NB4 (cell line): ENCODE measurements at places on chromosomes 6 and 20.

GRCh38 chr6:33978412-33979150, 167.3 kb downstream of the GRM4 start:
- DNase-seq = no peak

GRCh38 chr6:15773806-15774410, 111.1 kb upstream of the DTNBP1 start:
- peak; percentile 16 for DNase-seq

- DNase-seq = no peak
Observed at GRCh38 chr20:36342331-36343120, 36.4 kb downstream of the DLGAP4 start.

- no peak for DNase-seq
Observed at GRCh38 chr6:56484669-56485068, 158.0 kb downstream of the DST start.

- no peak for DNase-seq
Observed at GRCh38 chr6:166752097-166752496, 125.0 kb upstream of the RPS6KA2 start.

GRCh38 chr6:15672291-15672690, 9.5 kb upstream of the DTNBP1 start:
- peak; percentile 83 for DNase-seq

- DNase-seq = no peak
Observed at GRCh38 chr6:142412658-142413057, 110.9 kb downstream of the ADGRG6 start.

DNA sequence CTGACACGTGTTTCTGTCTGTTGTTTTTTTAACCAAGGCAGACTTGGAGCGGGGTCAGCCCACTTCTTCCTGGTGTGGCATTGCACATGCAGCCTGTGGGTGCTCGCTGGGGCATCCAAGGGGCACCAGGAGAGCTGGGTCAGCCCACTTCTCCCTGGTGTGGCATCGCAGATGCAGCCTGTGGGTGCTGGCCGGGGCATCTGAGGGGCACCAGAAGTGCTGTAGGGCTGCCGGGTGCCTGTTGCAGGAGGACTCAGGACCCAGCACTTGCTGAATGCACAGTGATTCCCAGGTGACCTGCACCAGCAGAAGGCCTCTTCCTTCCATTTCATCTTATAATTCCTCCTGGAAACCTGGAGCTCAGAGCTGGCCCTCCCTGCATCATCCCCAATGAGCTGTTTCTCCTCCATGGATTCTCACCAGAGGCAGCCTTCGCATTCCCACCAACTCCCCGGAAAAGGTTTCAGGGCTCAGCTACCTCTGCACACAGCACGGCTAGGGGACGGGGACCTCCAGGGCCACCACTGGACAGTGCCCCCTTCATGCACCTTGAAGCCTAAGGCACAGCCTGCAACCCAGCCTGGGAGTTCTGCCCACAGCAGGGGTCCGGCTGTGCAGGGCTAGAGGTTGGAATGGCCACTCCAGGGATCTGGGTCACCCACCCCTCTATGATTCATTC, 218.8 kb downstream of the TAF4 start:
- DNase-seq = no peak

DNA sequence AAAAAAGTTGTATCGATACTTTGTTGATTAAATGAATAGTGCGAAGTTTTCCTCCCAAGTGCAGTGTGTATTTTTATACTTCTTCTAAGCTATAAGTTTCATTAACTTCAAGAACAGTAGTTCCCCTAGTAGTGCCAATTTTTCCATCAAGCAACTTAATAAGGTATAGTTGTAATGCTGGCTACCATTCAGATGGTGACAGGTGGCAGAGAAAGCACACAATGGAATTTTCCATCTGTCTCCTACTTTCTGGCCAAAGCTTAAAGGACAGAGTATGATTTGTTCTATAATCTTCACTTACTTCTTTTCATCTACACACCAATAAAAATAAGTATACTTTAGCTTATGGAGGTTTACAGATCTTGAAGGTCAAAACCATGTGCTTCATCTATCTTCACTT, 431.1 kb downstream of the NKAIN2 start:
- DNase-seq = no peak

DNA sequence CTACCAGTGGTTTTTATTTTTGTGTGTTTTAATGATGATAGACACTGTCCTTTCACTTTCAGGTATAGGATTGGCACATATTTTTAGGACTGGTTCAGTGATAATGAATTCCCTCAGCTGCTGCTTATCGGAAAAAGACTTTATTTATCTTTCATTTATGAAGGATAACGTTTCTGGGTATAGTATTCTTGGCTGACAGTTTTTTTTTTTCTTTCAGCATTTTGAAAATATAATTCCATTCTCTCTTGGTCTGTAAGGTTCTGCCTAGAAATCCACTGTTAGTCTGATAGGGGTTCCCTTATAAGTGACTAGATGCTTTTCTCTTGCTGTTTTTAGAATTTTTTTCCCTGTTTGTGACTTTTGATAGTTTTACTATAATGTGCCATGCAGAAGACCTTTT, 313.1 kb downstream of the TENT5A start:
- DNase-seq = no peak

- DNase-seq = no peak
Observed at GRCh38 chr20:42894483-42894882, 295.2 kb downstream of the PTPRT start.

- no peak for DNase-seq
Observed at GRCh38 chr6:41013466-41014153, 25.4 kb downstream of the UNC5CL start.

GRCh38 chr20:766906-767305, 1.4 kb downstream of the SLC52A3 start:
- no peak for DNase-seq

DNA sequence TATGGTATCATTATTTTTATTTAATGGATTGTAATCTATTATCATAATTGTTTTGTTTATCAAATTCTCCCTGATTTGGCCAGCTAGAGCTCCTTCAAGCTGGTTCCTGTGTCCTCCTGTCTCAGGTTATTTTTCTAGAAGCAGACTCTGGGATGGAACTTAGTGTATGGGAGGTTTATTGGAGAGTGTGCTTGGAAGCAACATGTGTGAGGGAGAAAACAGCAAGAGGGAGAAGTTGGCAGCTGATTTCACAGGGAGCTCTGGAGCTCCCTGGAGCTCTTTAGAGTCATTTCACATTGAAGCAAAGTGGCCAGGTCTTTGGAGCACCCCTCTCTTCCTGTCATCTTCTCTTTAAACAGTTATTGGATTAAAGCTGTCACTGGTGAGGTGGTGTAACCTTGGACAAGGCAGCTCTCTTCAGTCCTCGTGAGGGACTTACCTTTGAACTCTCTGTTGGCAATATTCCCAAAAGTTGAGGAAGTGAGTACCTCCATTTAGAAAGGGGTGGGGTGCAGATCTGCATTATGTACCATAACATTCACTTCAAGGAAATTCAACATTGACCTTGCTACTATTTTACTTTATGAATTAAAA, 103.6 kb downstream of the PHF3 start:
- no peak for DNase-seq

DNA sequence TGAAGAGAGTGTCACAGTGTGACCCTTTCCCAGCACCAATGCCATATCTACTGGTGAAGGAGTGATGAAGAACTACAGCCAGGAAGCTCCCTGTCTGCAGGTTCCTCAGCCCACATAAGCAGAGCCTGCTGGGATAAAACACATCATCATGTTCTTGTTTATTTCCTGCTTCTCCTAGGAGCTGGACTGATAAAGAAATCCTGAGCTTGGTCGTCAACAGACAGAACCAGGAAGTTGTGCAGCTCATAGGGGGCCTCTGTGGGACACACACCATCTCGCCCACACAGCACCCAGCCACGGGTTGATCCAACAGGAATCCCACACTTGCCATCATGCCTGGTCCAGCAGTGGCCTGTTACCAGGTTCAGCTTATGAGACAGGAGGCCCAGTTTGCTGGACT, 2.8 kb upstream of the CSTL1 start:
- no peak for DNase-seq

GRCh38 chr20:50304501-50304856, 113.8 kb downstream of the CEBPB start:
- no peak for DNase-seq
